ENCODE measurements at places on chromosomes 7 and 10.
A peak's percentile ranks its signal among the peaks of the same experiment; 100 is the strongest.

DNA sequence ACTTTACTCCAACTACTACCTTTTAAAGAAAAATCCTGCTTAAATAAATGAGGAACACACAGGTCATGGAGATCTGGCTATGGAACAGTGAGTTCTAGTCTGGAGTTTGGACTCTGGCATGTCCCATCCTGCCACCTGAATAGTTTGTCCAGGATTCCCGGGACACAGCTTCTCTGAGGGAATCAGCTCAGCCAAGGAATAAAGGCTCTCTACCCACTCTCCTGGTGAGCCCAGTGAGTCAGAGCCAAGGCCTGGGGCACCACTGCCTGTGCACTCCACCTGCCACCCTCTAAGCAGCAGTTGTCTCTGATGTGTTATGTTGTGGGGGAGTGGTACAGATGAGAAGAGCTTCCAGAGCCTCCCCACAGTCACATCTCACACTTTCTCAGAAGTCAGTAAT lies 113.5 kb downstream of the HTR5A start:
- no peak for DNase-seq

GRCh38 chr7:159099711-159100231 lies 44.9 kb downstream of the VIPR2 start:
- DNase-seq, result no peak

- DNase-seq, result no peak
These were observed 89.2 kb downstream of the LYZL1 start for GRCh38 chr10:29378106-29378505.

DNA sequence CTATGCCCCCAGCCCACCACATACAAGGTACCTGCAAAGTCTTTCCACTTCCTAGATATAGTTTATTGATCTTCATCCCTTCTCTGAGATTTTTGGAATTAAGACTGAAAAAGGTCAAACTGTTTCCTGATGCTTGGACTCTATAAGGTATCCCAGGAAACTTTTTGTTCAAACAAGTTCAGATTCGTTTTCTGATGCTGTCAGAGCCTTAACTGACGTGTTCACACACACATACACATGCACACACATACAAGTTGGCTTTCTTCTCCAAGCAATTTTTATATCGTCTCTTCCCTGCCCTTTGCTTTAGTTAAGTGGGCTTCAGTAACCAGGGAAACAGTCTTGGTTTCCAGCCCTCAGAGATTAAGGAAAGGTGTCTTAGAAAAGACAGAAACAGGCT lies 11.7 kb upstream of the VPS41 start:
- no peak for DNase-seq

DNA sequence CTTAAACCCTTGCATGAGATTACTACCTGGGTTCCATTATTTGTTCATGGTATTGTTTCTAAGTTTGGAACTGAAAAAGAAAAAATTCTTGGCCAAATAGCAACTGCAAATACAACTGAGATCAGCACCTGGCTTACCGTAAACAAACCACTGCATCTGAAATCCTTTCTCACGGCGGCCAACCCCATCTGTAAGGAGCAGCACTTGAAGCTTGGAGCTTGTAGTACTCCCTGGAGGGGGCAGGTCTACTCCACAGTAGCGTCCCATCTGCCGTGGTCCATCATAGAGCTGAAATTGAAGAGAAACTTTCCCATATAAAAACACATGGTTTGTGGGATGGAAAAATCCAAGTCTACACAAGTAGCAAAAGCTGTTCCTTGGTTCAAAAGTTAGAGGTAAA lies 109.9 kb downstream of the CUBN start:
- DNase-seq, result no peak

- DNase-seq, result no peak
These were observed 95.9 kb downstream of the CUBN start for GRCh38 chr10:17033529-17034260.

GRCh38 chr10:98587156-98587837 lies 140.6 kb upstream of the HPS1 start:
- DNase-seq, result no peak

GRCh38 chr10:31508882-31509281 lies 189.9 kb downstream of the ZEB1 start:
- peak; percentile 38 for DNase-seq

GRCh38 chr10:114513381-114513792 lies 109.1 kb upstream of the AFAP1L2 start:
- no peak for DNase-seq

DNA sequence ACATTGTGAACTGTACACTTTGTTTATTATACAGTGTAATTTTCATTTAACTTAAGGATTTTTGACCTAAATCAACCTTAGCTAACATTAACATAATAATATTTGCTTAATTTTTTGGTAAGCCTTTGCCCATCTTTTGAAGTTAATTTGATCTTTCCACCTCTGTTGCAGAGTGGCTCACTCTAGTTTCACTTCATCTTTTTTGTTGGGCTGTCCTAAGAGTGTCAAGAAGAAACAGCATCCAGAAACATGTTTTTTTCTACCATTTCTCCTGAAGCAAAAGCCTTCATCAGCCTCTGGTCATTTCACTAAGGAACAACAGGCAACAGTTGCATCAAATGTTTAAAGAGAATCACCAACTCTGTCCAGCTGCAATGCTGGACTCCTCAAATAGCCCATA lies 824.7 kb downstream of the REEP3 start:
- DNase-seq, result no peak

DNA sequence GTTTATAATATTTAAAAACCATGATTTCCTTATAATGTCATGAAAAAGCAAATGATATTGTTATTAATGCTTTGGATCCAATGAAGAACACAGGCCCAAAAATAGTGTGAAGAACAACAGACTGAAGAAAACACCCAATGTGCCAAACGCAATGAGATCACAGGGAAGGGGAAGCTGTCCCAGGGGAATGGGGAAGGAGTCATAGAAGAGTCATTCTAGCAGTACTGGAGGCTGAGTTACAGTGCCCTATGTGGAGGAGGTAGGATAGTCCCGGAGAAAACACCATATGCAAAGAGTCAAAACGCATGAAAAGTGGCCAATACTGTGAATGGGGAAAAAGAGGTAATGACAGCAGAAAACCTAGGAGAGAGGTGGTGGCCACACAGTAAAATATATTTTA lies 50.9 kb downstream of the TPK1 start:
- no peak for DNase-seq

- DNase-seq, result peak; percentile 95
These were observed 528 bp upstream of the TNRC18 start for GRCh38 chr7:5423976-5424748.

DNA sequence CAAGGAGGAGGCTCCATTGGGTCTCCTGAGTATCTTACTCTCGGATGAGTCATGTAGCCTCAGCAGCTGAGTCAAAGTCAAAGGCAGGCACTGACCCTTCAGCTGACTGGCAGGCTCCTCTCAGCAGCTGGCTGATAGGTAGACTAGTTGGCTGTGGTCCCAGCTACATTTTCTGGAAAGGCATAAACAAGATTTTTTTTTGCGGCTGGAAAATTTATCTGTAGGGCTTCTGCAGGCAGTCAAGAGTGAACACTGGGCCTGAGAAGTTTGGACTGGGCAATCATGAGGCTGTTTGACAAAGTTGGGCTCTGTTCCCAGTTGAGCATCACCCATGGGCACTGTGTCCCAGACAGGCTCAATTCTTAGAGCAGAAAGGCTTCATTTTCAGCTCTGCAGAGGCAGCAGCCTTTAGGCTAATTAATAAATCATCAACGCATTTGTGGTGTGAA lies 796.2 kb downstream of the CCSER2 start:
- no peak for DNase-seq

DNA sequence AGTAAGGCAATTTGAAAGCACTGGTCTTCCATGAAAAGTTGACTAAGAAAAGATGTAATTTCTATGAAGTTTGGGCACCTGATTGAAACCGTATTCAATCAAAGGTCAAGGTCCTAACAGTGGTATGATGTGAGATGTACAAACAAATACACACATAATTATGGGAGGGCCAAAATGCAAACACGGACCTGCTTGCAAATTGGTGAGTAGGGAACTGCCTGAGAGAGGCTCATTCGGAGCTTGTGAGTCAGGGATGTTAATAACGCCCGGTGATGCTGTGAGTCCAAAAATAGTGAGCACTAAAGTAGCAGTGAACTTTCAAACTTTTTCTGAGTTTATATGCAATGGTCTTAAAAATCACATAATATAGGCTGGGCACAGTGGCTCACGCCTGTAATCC lies 34.2 kb upstream of the FAM180A start:
- no peak for DNase-seq

- no peak for DNase-seq
These were observed 40.6 kb upstream of the PIK3CG start for GRCh38 chr7:106824458-106824857.

DNA sequence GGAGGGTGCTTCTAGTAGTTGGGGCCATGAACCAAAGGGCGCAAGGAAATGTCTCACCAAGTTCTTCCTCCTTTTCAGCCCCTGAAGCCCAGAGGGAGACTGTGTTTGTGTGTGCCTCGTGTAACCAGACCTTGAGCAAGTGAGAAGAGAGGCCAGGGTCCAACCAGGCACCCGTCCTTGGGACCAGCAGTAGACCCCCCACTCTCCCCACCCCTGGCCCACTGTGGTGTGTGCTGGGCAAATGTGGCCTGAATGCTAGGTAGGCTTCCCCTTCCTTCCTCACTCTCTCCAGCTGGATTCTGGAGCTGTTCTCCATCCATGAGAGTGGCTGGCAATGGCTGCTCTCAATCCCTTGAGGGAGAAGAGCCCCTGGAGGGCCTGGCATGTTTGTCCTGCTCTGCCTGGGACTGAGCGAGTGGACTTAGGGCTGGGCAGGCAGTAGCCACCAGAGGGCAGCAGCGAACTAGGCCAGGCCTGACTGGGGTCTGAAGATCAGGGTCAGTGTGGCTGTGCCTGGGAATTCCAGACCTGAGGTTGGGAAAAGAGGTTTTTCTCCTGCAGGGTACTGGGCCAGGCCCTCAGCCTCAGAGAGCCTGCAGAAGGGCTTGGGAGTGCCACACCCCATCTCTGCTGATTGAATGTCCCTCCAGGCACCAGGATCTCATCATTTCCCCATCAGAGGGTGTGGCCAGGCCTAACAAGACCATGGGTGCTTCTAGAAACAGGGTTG lies 12.5 kb downstream of the SFRP5 start:
- DNase-seq, result peak; percentile 9

GRCh38 chr10:3969876-3970666 lies 185.1 kb upstream of the KLF6 start:
- no peak for DNase-seq

DNA sequence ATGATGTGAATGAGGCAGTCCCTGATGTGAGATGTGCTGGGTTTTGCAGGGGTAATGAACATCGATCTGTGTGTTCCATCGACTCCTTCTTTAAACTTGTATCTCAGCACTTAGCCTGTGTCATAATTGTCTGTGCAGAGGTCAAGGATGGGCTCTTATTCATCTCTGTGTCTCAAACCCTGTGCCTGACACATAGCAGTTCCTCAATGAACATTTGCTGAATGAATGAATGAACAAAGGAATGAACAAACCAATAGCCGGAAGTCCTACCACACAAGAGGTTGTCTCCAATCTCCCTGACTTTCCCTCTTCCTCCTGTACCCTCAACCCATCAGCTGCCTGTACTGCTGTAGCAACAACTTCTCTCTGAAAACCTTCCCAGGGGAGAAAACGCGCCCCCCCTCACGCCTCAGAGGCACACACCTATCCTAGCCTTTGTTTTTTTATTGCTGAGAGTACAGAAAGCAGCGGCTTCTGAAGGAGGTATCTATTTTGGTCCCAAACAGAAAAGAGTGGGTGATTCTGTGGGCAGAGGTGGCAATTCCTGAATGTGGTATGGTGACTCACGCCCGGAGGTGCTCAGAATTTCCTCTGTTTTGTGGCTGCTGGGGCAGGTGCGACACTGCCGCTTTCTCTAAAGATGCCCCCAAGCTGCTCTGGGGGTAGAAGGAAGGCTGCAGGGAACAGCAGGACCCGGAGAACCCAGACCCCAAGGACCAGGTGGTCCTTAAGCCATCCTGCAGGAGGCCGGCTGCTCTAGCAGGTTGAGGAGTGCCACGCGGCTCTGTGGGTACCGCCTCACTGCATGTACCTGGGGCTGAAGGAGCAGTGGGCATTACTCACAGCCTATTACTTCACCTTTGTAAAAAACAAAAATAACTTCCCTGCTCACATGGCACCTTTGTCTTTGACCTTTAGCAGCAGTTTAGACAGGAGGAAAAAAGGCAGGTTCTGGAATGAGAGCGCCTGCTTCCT lies 9.6 kb downstream of the IL2RA start:
- no peak for DNase-seq

- DNase-seq, result no peak
These were observed 394.8 kb downstream of the KIF20B start for GRCh38 chr10:90096196-90096595.

- no peak for DNase-seq
These were observed 41.8 kb downstream of the FAM20C start for GRCh38 chr7:234051-234707.

- peak; percentile 76 for DNase-seq
These were observed 2.8 kb upstream of the COL1A2 start for GRCh38 chr7:94391726-94392392.

- no peak for DNase-seq
These were observed 105.8 kb downstream of the COBL start for GRCh38 chr7:51210766-51211165.

- DNase-seq, result no peak
These were observed 94.3 kb downstream of the USP6NL start for GRCh38 chr10:11517150-11517549.

DNA sequence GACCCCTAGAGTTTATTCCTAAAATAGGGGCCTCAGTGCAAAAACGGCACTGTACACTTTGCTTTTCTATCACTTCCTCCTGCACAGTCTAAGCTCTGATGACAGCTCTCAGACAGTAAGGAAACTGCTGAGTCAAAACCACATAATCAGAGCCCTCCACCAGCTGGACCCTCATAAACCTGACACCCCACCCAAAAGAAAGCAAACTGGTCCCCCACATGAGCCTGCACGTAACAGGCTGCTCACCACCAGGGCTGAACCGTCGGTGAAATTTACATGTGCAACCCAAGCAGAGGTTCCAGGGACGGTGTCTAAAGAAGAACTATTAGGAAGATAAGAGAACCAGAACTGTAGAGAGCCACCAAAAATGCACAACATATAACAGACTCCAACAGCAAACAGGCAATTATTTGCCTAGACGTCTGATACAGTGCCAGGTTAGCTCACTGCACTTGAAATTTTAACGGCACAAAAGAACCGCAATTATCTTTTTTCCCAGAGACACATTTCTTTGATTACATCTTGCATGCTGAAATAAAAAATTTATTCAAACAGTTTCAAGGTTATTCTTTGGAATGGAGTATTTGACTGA lies 19.6 kb downstream of the SGMS1 start:
- DNase-seq, result no peak

- DNase-seq, result peak; percentile 31
These were observed 48.3 kb upstream of the PAX2 start for GRCh38 chr10:100697070-100697469.

- no peak for DNase-seq
These were observed 65.3 kb downstream of the CUZD1 start for GRCh38 chr10:122780391-122780790.

GRCh38 chr7:137943132-137943551 lies 58.7 kb downstream of the CREB3L2 start:
- no peak for DNase-seq

- no peak for DNase-seq
These were observed 2.1 kb downstream of the FAM170B start for GRCh38 chr10:49131507-49132361.

- DNase-seq, result no peak
These were observed 146.4 kb downstream of the ANLN start for GRCh38 chr7:36535866-36536664.

Measured in non-pigmented ciliary epithelial cell (primary cell).